ENCODE measurements at places on chromosomes 5 and 9.

GRCh38 chr9:109302606-109303005 lies 18.3 kb downstream of the EPB41L4B start:
- no peak for DNase-seq

DNA sequence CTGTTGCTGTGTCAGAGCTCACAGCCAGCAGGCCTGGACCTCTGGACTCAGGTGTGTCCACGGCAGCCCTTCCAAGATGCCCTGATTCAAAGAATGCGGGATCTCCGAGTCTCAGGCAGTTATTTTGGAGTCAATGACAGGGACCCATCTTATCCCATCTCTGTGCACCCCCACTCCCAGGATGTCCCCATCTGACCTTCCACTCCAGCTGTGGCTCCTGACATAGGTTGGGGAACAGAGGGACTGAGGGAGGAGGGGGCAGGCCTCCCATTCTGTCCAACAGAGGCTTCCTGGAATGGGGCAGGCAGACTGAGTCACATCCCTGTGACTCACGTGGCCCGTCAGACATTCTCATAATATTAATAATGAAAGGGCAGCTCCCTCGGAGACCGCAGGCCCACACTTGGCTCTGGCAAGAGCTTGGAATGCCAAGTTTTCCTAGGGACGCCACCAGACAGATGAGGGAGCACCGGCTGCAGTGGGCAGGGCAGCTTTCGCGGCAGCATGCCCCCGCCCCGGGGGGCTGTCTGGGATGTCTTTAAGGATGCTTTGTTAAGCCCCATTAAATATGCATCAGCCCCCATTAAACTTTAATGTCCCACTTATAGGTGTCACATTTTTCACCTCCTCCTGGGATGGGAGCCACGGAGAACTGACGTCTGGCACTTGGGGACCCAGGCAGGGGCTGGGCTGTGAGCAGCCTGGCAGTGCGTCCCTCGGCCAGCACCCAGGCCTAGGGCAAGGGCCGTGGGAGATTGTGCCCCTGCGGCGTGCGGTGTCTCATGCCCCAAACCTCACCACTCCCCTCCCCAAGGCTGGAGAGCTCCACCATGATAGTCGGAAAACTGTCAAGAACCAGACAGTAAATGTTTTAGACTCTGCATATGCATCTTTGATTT lies 23.6 kb upstream of the FIBCD1 start:
- DNase-seq = no peak

- DNase-seq = no peak
Measured at GRCh38 chr9:79896390-79896980, 324.7 kb downstream of the TLE4 start.

DNA sequence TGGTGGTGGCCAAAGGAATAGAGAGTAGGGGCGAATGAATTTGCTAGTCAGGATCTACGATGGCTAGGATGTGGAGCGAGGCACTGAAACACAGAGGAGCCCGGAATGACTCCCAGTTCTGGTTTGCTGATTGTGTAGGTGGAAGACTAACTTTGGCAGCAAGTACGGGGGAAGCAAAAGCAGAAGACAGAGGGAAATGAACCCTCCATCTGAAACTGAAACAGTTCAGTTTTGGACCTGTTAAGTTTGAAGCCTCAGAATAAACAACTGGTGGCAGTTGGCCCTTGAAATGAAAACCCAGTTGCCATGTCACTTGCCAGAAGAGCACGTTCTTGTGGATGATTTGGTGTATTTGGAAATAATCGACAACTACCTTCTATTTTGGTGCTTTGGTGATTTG lies 15.4 kb upstream of the SMIM15 start:
- DNase-seq = no peak

DNA sequence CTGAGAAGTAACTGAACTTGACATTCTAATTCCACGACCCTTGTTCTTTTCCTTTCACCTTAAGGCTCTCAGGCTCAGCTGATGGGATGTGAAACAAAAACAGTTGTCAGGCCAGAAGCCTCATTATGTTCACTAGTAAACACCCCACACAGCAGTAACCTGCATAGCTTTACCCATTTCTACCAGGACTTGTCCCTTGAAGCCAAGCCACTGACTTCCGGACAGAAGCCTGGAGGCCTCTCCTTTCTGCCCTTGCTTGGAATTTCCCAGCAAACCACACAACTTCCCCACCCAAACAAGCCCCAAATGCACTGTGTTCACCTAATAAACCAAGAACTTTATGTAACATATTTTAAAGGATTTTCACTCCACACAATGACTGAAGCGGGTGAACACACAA lies 19.6 kb downstream of the PRUNE2 start:
- no peak for DNase-seq
